ENCODE measurements at places on chromosomes 3 and 15.

DNA sequence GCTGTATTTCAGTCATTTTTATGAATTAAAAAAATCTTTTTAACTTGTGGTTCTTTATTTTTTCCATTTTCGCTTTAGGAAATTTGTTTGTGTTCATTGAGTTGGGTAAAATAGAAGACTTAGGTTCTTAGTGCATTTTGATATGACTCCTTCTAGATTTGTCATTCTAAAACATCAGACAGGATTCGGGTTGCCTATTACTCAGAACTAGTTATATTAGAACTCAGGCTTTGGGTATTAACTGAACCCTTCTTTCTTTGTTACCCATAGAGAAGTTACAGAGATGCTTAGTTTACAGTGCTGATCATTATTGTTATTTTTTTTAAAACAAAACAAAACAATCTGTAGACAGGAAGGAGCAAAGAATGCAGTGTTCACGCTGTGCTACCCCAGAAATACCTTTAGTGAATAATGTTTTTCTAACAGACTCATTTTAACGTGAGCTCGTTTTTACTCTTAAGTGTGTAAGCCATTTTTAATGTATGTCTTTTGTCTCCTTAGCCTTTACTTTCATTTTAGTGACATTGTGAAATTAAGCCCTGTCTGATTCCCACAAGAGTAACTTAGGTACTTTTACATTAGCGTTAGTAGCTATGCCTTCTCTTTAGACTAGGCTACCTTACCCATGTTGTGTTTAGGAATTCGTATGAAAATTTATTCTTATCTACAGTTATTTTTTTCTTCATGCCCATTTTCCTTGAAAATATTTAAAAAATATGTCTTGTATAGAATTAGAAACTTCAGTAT is 53.4 kb downstream of the CMC1 start:
- no peak for DNase-seq

GRCh38 chr15:63226155-63226883 is 36.9 kb downstream of the RAB8B start:
- no peak for DNase-seq

GRCh38 chr3:11464356-11464755 is 179.4 kb downstream of the VGLL4 start:
- DNase-seq: no peak

GRCh38 chr3:126100634-126101301 is 16.8 kb upstream of the SLC41A3 start:
- no peak for DNase-seq

GRCh38 chr15:95304947-95305400 is 1025.5 kb upstream of the NR2F2 start:
- DNase-seq: no peak

DNA sequence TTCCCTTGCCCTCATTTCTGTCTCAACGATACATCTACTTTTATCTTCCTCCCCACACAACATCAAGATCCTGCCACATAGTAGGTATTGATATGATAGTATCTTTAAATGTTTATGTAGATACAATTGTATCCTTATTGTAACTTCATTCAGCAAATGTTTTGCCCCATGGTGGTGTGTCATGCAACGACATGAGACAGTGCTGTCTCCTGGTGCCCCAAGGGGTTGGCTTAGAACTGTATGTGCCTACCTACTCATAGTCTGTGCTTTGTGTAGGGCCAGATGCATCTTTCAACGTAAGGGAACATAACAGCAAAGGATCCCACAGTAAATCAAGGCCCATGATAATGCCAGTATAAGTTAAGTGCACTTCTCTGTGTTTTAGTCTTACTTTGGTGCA is 2.8 kb upstream of the CD47 start:
- DNase-seq: no peak

Measured in neural progenitor cell (in vitro differentiated cells).